ENCODE measurements at places on chromosomes 4 and X. TPM values are rescaled to one million over a fixed set of nuclear protein-coding genes. Genes with fewer than 3 reads are reported as not detected.
A peak's percentile ranks its signal among the peaks of the same experiment; 100 is the strongest.

- peaks cover 32% of the 10 kb centered on the region for H3K27me3 ChIP-seq
- no peak for DNase-seq
- peaks cover 52% of the 10 kb centered on the region for H3K4me1 ChIP-seq
- peaks cover 5% of the 10 kb centered on the region for H3K36me3 ChIP-seq
- no peak overlapping the region for H3K4me3 ChIP-seq
- H3K27ac ChIP-seq = no peak overlapping the region
Observed at GRCh38 chrX:8728932-8729535, 2.9 kb downstream of the ANOS1 start.

GRCh38 chr4:57710053-57710452 is 599.9 kb upstream of the IGFBP7 start:
- peaks cover 21% of the 10 kb centered on the region for H3K4me1 ChIP-seq
- no peak overlapping the region for H3K4me3 ChIP-seq
- H3K27ac ChIP-seq = no peak overlapping the region

The KCNE5 gene
- total RNA-seq = 2.7 TPM

The CTAG1A gene
- total RNA-seq = not detected

The BEX3 gene
- total RNA-seq = 263 TPM

DNA sequence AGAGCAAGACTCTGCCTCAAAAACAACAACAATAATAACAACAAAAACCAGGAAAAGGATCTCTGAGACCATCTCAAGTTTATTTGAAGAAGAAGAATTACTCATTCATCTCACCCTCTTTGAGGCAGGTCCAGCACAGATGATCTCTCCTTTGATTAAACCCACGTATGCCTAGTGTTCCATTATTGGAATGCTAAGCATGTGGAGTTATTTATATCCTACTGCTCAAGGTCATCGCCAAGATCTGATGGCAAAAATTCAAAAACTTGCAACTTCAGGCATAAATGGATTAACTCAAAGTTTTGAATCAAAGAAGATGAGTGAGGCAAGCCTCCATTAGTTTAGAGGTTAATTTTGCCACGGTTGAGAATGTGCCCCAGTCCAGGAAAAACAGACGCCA is 184.2 kb downstream of the DHRSX start:
- H3K4me3 ChIP-seq = no peak overlapping the region
- no peak overlapping the region for H3K27ac ChIP-seq
- H3K27me3 ChIP-seq = no peaks in the 10 kb centered on the region
- H3K36me3 ChIP-seq = peaks cover 14% of the 10 kb centered on the region
- DNase-seq = no peak

GRCh38 chr4:114998316-114998715 is 115.1 kb downstream of the NDST4 start:
- no peaks in the 10 kb centered on the region for H3K27me3 ChIP-seq
- H3K4me1 ChIP-seq = no peaks in the 10 kb centered on the region
- H3K27ac ChIP-seq = no peak overlapping the region
- no peak for DNase-seq
- no peak overlapping the region for H3K4me3 ChIP-seq

DNA sequence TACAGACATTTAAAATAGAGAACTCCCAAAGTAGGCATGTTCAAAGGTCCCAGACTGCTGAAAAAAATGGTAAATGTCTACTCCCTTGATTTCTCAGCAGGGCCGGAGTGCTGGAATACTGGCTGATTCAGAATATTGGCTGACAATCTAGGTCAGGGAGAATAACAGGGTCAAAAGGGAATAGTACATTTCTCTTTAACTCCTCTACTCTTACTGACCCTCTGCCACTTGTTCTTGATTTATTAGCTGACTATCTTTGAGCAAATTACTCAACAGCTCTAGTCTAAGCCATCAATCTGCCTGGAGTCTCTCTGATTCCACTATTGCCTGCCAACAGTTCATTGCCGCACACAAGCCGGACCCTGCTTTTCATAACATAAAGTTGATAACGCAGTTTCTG is 19.7 kb upstream of the NWD2 start:
- DNase-seq = no peak
- H3K4me1 ChIP-seq = no peaks in the 10 kb centered on the region
- no peaks in the 10 kb centered on the region for H3K36me3 ChIP-seq
- no peak overlapping the region for H3K27ac ChIP-seq
- H3K4me3 ChIP-seq = no peak overlapping the region

DNA sequence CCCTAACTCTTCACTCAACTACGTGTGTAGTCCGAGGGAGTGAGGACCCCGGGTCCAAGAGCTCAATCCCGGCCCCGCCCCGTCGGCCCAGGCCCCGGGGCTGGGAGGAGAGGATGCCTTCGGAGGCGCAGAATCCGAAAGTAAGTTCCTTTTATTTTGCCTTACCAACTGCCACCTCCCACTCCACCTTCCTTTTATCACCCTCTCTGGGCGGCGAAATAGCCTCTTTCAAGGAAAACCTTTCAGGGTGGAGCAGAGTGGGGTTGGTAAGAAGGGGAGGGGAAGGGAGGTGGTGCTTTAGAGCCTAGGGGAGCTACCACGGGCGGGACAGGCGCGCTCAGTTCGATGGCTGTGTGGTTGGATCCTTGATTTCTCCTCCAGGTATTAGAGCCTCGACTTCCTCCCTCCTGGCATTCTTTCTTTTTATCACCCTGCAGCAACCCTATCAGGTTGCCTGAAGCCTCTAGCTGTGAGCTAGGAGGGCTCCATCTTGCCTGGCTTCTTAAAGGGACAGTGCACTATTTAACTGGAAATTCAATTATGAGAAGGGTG is 191.2 kb downstream of the RRAGB start:
- peak overlapping the region; percentile 91 for H3K27ac ChIP-seq
- H3K36me3 ChIP-seq = peaks cover 5% of the 10 kb centered on the region
- H3K27me3 ChIP-seq = no peaks in the 10 kb centered on the region
- DNase-seq = peak; percentile 15
- H3K4me1 ChIP-seq = peaks cover 34% of the 10 kb centered on the region
- H3K4me3 ChIP-seq = peak overlapping the region; percentile 87

DNA sequence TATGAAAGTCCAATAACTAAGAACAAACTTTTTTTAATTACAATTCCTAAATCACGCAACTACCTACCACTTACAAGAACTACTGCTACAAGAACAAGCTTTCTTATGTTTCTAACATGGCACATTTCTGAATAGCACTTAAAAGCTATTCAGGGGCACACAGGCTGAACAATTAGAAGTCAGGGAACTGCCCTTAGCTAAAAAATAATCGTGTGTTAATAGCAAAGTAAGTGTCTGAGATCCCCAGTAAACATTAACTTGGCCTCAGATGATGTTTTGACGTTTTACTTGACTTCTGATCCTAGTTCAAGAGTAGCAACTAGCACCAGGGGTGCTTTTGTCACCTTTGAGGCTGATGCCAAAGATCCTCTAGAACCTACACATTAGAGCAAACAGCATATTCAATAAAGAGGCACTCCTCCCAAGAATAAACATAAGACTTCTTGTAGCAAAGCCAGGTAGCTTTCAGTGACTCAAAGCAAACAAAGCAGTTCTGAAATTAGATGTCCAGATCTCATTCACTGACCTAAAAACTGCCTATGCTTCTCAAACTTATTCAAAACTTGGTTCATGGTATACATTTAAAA is 16.2 kb downstream of the SPOCK3 start:
- DNase-seq = no peak
- H3K27me3 ChIP-seq = no peaks in the 10 kb centered on the region
- H3K4me3 ChIP-seq = no peak overlapping the region
- no peaks in the 10 kb centered on the region for H3K36me3 ChIP-seq
- H3K27ac ChIP-seq = no peak overlapping the region
- peaks cover 13% of the 10 kb centered on the region for H3K4me1 ChIP-seq

DNA sequence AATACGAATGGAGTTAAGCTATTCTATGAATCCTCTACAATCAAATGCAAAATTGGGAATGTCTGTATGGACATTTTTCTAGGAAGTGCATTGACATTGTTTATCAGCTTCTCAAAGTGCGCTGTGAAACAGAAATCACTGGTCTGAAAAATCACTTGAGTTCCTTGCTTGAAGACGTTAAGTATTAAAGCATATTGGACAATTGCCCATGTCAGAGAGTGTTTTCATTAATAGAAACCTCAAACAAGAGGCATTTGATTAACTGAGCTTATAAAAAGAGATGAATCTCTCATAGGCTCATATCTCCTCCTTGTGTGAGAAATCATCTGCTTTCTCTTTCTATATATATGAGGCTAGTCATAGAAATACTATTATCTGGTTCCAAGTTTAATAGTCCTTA is 692.1 kb upstream of the POU3F4 start:
- H3K36me3 ChIP-seq = peaks cover 14% of the 10 kb centered on the region
- no peak for DNase-seq
- no peak overlapping the region for H3K27ac ChIP-seq
- no peaks in the 10 kb centered on the region for H3K4me1 ChIP-seq
- no peak overlapping the region for H3K4me3 ChIP-seq

The FAM241A gene
- 0.23 TPM for total RNA-seq
